ENCODE measurements at places on chromosomes 11 and 22.
A peak's percentile ranks its signal among the peaks of the same experiment; 100 is the strongest.

DNA sequence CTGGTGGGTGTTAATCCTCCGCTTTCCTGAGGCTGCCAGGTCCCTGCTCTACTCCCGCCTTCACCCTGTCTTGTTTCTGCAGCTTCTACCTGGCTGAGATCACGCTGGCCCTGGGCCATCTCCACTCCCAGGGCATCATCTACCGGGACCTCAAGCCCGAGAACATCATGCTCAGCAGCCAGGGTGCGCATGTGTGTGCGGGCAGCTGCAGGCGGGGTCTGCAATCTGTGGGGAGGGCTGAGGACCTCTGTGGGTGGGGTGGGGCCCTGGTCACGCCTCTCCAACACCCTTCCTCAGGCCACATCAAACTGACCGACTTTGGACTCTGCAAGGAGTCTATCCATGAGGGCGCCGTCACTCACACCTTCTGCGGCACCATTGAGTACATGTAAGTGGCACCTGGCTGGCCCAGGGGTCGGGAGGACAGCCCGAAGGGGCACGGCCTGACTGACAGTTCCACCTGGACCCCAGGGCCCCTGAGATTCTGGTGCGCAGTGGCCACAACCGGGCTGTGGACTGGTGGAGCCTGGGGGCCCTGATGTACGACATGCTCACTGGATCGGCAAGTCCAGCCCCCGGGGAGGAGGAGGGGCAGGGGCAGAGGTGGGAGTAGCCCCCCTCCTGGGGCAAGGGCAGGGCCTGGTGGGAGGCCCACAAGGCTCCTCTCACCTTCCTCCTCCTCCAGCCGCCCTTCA, 4.5 kb downstream of the RPS6KB2 start:
- DNase-seq, result peak; percentile 61

- DNase-seq, result no peak
These were observed 121.6 kb downstream of the CASP12 start for GRCh38 chr11:104776501-104777170.

DNA sequence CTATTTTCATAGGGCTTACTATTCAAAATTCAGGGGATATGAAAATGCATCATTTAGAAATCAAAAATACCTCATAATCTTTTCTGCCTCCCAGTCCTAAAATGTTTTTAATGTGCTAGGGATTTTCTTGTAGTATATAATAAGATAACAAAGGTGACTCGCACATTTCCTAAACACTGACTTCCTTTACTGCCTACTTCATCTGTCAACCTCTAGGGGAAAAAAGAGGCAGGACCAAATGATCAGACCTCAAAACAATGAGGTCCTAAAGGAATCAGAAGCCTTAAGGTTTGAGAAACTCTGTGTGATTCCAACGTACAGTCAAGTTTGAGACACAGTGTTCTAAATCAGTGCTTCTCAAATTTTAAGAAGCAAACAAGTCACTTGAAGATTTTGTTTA, 56.1 kb upstream of the POU2AF2 start:
- no peak for DNase-seq

GRCh38 chr22:42389143-42389542, 43.1 kb downstream of the NFAM1 start:
- DNase-seq, result no peak

DNA sequence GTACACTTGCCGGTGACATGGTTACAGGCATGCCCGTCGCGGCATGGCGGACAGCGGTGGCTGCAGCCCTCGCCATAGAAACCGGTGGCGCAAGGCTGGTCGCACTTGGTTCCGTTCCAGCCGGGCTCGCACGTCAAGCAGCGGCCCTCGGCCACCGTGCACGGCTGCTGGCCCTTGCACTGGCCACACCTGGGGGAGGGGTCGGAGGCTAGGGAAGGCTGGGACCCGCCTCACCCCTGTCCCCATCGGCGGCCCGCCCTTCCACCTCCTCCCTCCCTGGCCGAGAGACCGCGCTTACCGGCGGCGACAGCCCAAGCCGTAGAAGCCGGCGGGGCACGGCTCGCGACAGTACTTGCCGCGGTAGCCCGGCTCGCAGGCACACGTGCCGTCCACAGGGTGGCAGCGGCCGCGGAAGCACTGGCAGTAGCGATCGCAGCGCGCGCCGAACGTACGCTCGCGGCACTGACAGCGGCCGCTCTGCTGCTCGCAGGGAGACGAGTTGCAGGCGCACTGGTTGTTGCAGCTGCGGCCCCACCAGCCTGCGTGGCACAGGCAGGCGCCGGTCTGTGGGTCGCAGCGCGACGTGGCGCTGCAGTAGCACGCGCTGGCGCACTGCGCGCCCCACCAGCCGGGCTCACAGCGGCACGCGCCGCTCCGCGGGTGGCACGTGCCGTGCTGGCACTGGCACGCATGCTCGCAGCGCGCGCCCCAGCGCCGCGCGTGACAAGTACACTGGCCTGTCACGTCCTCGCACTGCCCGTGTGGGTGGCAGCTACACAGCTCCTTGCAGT, 6.7 kb downstream of the SCARF2 start:
- DNase-seq, result peak; percentile 79

- DNase-seq, result no peak
These were observed 16.9 kb downstream of the CTTN start for GRCh38 chr11:70415191-70415590.

- no peak for DNase-seq
These were observed 74.4 kb downstream of the SLC36A4 start for GRCh38 chr11:93123351-93123898.

- DNase-seq, result peak; percentile 54
These were observed 115.6 kb downstream of the PTPRJ start for GRCh38 chr11:48095779-48096470.

DNA sequence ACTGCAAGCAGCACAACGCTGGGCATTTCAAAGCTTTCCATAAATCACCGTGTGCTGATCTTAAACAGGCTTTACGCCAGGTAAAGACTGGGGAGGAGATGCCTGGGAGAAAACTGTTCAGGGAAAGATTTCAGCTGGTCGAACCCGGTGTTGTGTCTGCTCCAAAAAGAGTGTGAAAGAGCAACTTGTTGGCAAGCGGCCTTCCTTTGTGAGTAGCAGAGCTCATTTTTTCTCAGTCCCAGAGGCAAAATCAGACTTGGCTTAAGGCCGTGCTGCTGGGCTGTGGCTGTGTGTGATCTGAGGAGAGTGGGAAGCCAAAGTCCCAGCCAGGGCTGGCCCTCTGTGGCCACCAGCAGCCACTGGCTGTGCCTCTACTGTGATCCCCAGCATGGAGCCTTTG, 75.7 kb upstream of the E2F8 start:
- no peak for DNase-seq

- DNase-seq, result peak; percentile 81
These were observed at the start of gene SSH3 for GRCh38 chr11:67303132-67303834. SSH3 (plus strand) TSS chr11:67303530; CDS start chr11:67303626, 96 bp downstream.

DNA sequence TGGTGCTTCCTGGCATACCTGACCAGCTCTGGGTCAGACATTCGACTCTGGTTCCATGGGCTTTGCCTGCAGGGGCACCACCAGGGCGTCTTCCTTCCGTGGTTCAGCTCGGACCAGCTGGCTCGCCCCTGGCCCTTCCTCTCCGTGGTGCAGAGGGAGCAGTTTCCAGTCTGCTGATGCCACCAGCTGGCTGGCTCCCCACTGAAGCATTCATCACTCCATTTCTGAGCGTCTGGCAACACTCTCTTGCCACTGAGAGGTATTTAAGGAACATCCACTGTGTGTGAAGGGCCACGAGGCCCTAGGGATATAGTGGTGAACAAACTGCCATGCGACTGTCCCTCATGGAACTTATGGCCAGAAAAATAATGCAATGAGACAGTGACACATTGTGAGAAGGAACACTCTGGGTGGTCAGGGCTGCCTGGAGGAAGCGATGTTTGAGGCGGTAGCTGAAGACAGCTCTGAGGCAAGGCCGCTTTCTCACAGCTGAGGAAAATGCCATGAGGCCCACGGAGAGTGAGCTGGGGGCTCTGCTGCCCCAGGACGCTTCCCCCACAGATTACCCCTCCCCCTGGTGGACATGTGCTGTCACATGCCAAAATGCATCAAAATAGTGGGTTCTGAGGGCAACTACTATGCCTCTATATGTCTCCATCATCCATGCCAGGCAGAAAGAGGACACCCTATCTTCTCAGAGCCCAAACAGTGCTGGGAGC, 44.9 kb upstream of the ARFGAP3 start:
- DNase-seq, result no peak

GRCh38 chr22:17794726-17795542, 20.7 kb upstream of the BID start:
- DNase-seq, result no peak

GRCh38 chr11:101453682-101454081, 130.1 kb downstream of the TRPC6 start:
- DNase-seq, result no peak

GRCh38 chr11:58564231-58564630, 11.4 kb downstream of the LPXN start:
- DNase-seq, result no peak

DNA sequence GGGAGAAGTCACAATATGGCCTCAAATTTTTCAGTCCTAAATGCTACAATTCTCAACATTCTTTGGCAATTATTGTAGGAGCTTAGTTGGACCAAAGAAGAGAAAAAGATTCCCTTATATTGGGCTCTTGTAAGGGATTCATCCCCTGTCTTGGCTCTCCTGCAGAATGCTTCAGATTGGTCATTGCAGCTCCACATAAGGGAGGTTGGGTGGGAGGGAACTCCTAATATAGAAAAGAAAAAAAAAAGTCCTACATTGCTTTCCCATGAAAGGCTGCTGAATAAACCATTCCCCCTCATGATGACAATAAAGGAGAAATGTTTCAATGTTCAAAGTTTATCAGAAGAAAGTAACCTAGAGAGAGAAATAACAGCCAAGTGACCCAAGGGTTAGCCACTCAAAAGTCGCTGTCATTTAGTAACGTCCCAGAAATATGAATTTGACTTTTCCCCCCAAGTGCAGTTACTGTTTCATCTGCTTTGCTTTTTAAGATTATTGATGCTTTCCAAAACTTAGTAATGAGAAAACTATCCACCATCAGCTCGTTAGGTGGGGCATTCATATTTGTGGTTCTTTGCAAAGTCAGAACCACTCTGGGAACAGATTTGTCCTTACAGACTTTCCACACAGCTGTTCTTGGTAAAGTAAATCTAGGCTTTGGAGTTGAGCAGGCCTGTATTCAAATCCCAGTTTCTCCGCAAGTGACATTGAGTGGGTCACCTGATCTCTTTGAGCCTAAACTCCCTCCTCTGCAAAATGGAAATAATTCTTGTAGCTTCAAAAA, 5.0 kb upstream of the SLC1A2 start:
- DNase-seq, result no peak

DNA sequence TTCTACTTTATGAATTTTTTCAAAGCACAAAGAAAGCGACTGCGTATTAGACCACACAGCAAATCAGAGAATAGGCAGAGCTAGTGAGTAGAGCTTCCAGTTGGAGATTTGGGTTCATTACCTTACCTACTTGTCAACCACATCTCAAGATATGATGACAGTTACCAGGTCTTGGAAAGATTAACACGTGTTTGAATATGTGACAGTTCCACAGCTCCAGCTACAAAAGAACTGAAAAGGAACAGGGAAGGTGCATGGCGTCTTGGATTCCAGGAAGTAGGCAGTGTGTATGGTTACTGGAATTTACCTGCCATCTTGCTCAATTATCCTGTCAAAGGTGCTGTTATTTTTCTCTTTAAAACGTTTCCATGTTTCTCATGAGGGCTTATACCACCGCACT, 5.3 kb downstream of the TIRAP start:
- DNase-seq, result no peak

- DNase-seq, result peak; percentile 64
These were observed 76.2 kb upstream of the VPREB1 start for GRCh38 chr22:22168190-22168940.

DNA sequence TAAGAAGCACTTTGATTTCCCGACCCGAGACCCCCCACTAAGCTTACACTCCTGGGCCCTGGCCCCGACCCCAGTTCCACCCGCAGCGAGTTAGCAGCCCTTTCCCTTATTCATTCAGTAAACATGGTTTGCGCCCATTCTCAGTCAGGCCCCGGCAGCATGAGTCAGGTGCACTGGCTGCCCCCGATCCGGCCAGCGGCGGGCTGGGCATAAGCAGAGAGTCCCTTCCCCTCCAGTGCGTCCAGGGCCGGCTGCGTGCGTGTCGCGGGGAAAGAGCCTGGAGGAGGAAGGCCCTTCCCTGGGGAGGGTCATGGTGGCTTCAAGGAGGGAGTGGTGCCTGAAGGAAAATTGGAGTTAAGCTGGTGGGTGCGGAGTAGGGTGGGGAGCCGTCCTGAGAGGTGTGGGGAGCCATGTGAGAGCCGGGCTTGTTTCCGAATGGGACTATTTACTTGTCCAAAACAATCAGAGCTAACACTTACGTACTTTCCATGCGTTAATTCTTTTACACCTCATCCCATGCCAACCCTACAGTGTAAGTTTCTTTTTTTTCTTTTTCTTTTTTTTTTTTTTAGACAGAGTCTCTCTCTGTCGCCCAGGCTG, 657 bp downstream of the IGHMBP2 start:
- no peak for DNase-seq

- DNase-seq, result no peak
These were observed 16.9 kb upstream of the KIRREL3 start for GRCh38 chr11:127017482-127017881.

- DNase-seq, result no peak
These were observed 533.1 kb upstream of the TENM4 start for GRCh38 chr11:79973721-79974617.

DNA sequence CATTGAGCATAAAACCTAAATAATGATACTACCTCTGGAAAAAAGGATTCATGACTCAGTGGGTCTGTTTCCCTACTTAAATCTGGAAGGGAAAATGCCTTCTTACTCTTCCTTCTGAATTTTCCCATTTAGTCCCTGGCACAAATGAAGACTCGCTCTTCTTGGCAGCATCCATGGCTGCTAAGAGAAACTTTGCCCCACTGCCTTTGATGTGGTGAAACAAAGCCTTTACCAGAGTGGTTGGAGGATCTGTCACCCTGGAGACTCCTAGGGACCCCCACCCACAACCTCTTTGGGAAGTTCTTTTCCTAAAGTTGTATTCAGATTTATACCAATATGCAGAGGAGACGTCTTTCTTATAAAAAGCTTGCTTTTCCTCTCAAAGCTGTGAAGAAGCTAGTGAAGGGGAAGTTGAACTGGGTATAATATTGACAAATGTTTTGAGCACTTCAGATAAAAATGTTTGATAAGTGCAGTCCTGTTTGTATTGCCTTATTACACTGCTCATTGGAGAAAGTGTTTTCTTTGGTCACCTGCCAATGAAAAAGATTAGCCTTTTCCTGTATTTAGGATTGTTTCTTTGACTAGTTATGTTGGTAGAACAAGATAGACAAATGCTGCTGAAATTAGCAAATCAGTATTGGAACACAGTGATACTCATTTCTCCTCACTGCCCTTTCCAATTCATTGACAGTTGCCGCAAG, 77.3 kb downstream of the ARFGAP2 start:
- DNase-seq, result no peak

DNA sequence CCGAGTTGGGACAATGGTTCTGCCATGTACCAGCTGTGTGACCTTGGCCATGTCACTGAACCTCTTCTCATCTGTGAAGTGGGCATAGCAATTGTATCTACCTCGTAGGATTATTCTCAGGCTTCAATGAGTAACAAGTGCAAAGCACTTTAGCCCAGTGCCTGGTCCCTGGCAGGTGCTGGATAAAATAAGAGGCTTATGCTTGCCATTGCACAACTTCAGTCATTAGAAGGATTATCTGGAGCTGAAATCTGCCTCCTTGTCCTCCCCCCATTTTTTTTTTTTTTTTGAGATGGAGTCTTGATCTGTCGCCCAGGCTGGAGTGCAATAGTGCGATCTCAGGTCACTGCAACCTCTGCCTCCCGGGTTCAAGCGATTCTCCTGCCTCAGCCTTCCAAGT, 7.2 kb downstream of the SMTNL1 start:
- no peak for DNase-seq

GRCh38 chr11:114105611-114106010, 46.1 kb downstream of the ZBTB16 start:
- no peak for DNase-seq

- DNase-seq, result no peak
These were observed 63.2 kb upstream of the DEUP1 start for GRCh38 chr11:93267383-93267782.

- no peak for DNase-seq
These were observed 46.1 kb upstream of the OR4B1 start for GRCh38 chr11:48170241-48171233.
